ENCODE measurements at places on chromosomes 7 and 10.

- no peak for DNase-seq
Observed at GRCh38 chr10:59829024-59829423, 75.8 kb upstream of the MRLN start.

- DNase-seq = peak; percentile 73
Observed at GRCh38 chr7:128697302-128697905, 25.3 kb downstream of the GARIN1A start.

GRCh38 chr7:388023-388960, 98.3 kb downstream of the FOXL3 start:
- DNase-seq = no peak

- no peak for DNase-seq
Observed at GRCh38 chr10:44172883-44173607, 211.9 kb downstream of the CXCL12 start.

DNA sequence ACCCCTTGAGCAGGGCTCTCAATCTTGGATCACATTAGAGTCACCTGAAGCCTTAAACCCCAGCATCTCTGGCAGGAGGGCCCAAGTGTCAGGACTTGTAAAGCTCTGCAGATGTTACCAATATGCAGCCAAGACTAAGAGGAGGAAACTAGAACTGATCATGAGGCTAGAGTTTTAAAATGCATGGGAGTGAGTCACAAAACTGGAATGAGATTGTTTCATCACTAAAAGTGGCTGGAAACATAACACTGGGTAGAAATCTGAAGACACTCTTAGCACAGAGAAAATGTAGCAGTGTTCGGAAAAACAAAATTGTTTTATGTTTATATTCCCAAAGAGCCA, 63.3 kb upstream of the GHITM start:
- no peak for DNase-seq

GRCh38 chr7:69775231-69775771, 177.0 kb downstream of the AUTS2 start:
- no peak for DNase-seq

- no peak for DNase-seq
Observed at GRCh38 chr7:26233902-26234511, 32.5 kb downstream of the CBX3 start.

DNA sequence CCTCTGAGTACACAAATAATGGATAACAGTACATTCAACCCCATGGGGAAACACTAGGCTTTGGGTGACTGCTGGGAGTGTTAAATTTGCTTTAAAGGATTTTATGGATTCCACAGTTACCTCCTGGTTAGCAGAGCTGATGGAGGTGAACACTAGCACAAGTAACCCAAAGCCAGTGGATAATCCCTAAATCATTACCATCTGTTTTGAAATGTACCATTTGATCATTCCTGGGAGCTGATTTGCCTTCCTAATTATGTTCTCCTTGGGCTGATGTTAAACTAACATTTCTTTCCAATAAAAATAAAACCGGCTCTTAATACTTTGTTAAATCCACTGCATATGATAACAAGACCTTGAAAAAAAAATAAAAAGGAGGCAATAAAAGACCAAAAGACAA, 493.9 kb downstream of the PLXNA4 start:
- DNase-seq = no peak

- no peak for DNase-seq
Observed at GRCh38 chr10:60615541-60615940, 162.7 kb upstream of the CDK1 start.

DNA sequence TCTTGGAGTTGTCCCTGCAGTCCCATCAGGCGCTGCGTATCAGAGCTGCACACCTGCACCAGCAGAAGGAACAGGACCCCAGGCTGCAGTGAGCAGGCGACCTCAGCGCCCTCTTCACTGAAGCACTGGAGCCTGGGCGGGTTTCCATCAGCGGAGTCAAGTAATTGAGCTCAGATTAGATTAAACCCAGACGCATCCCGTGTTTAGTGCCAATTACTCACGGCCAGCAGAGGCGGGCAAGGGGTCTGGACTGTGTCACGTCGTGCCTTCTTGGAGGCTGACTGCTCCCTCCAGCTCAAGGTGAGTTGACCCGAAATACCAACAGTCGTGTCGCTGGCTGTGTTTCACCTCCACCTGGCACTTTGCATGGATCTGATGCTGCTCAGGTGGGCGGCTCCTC, 123.6 kb downstream of the CXCL12 start:
- no peak for DNase-seq

DNA sequence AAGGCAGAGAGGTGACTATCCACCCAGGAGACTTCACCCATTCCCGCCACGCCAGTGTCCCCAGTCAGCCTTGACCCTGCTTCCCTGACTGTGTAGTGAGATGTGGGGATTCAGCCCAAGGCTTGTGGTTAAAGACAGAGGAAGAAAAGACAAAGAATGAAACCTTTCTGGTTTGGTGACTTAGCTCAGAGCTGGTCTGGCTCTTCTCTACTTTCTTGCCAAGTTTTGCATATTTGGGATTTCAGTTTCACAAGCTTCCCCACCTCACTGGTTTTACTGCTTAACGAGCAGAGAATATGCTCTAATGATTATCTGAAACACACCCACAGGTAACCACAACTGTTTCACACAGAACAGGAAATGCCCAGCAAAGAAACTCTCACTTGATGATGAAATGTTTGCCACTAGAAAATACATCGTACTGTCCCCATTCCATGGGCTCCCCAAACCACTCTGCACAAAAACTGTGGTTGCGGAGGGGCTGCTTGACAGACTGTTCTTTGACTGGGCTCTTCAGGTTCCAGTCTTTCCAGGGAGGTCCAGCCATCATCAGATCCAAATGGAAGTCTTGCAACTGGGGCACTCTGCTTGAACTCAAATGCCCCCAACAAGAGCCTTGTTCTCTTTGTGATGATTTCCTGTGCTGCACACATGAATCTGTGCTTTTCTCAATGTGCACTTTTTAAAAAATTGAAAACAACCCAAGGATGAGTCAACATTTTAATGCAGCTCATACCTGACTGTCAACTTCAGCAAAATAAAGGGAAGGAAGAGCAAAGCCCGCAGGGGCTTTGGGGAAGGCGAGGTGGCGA, 95.5 kb downstream of the CTBP2 start:
- DNase-seq = peak; percentile 37

DNA sequence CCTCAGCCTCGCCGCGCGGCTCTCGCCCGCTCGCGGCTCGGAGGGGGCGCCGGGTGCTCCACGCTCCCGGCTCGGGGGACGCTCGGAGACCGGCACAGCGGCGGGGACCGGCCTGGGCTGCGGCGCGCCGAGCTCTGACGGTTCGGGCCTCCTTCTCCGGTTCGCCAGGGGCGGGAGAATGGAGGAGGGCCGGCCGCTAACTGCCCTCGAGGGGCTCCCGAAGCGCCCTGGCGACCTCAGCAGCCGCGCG, 232 bp upstream of the GRID1 start:
- no peak for DNase-seq

- DNase-seq = no peak
Observed at GRCh38 chr7:6238309-6238925, 34.0 kb downstream of the CYTH3 start.

DNA sequence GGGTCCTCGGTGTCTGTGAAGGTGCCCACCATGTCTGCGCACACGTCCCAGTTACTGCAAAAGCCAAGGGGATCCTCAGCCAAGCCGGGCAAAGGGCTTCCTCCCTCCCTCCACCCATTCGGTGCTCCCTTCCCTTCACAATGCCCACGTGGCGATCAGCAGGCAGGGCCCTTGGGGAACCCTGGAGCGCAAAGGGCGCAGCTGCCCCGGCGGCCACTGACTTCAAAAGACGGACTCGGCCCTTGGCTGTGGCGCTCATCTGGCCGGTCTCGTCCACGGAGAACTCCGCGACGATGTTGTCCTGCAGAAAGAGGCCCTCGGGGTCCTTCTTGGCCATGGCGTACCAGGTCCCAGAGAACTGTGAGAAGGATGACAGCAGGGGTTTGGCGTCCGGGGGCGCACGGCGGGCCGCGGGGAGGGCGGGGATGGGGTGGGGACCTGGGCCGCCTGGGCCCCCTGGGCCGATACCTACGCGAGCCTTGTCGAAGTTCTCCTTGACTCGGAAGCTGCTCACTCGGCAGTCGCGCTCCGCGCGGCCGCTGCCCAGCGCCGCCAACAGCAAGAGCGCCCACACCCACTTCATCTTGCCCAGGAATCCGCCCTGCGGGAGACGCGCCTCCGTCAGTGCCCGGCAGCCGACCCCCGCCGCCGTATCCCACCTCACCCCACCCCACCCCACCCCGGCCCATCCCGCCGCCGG, 439 bp downstream of the RBP4 start:
- DNase-seq = no peak

DNA sequence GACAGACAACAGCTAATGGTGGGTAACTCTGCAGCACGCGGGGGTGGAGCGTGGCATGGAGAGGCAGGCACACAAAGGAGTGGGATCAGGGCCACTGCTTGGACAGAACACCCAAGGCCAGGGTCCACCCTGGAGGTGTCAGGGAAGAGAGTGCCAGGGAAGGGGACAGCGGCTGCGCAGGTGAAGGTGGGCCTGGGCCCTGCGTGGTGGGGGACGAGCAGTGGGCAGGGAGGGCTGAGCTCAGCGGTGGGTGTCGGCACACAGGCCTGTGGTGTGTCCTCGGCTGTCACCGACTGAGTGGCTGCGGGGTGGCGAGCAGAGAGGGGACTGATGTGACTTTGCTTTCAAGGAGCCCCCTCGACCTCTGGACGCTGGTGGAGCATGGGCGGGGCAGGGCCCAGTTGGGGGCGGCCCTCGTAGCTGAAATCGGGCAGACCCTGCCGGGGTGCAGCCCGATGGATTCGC, 8.4 kb upstream of the SCART1 start:
- no peak for DNase-seq

GRCh38 chr10:74096777-74097176, 53.9 kb downstream of the AP3M1 start:
- DNase-seq = no peak

DNA sequence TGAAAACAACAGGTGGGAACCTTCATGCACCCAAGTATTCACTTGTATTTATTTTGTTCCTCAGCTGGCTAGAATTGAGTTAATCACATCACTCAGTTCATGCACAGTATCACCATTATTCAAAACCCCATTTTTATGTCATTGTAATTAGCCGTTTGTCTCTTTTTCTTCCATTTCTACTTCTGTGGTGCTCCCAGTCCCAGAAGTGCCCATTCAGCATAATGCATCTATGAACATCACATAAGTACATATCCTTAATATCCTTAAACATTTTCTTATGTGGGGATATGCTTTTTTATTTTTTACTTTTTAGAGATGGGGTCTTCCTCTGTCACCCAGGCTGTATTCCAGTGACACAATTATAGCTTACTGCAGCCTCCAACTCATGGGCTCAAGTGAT, 510.9 kb upstream of the MGMT start:
- no peak for DNase-seq

DNA sequence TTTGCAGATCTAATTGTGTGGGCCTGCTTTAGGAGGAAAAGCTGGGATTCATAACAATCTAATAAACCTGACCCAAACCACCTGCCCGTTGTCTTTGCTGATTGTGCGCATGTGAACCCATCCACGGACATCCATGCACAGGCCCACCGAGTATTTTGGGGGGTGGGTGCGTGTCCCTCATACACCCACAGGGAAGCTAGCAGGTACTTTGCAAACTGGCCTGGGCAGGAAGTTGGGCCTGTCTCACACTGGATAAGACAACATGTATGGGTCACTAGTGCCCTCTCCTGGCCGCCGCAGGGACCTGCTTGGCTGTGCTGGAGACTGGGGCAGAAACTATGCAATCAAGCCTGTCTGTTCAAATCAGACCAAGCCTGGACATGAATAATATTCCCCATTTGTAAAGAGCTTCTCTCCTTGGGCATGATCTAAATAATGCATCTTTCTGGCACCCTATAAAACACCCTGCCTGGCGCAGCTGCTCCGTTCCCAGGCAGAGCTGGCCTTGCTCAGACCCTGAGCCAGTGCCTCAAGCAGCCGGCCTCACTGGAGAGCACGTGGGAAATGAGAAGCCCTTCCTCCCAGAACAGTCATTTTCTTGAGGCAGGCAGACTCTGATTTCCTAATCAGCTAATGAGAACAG, 15.8 kb downstream of the ECHDC3 start:
- peak; percentile 87 for DNase-seq

- DNase-seq = no peak
Observed at GRCh38 chr10:68938117-68938516, 17.9 kb upstream of the DDX21 start.

- no peak for DNase-seq
Observed at GRCh38 chr10:128959746-128960145, 507.3 kb upstream of the MGMT start.

DNA sequence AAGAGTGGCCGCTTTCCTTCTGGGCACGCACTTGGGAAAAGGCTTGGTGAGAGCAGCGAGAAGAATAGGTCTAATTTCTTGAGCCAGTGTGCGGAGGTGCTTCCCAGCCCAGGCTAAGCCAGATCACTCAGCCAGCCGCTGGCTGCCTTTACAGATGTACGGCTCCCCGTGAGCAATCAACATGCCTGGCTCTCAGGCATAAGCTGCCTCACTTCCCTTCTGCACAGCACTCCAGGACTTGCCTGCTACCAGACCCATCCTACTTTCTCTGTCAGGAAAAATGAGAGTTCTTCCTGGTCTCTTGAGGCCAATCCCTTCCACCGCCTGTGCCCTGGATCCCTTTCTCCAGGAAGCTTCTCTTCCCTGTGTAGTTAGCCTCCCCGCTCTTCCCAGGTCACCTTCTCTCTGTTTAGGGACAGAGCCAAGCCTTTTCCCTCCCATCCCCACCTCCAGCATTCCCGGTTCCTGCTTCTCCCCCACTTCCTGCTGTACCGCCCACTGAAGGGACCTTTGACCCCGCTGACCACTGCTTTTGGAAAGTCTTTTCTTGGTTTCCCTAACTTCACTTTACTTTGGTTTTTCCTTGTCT, 1.1 kb upstream of the ACTR3C start:
- DNase-seq = no peak

- DNase-seq = no peak
Observed at GRCh38 chr10:14391342-14391741, 60.6 kb upstream of the FRMD4A start.

- DNase-seq = no peak
Observed at GRCh38 chr10:14500172-14500765, 169.5 kb upstream of the FRMD4A start.

DNA sequence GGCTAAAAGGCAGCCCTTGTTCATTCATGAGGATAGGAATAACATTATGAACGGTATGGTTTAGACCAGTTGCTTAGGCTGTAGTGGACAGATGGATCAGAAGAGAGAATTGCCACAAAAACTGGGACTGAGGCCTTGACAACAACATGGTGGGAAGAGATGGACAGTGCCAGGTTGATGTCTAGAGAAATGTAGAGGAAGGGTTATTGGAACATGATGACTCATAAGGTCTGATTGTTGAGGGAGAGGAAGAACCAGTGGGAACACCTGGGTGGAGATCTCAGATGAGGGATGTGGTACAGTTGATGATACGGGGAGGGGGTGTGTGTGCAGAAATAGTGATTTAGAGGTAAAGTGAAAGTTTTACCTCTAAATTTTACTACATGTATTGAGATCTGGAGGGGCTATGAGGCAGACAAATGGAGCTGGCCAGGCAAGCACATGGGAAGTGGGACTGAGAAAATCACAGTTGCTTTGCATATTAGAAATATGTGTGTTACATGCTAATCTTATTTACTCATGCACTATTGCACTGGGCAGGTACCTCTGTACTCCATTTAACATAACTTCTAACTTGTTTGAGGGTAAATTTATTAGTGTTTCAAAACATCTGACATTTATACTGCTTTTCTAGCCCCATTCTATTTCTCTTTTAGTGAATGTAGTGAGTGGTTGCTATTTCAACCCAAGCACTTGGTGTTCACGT, 65.6 kb downstream of the PLCE1 start:
- DNase-seq = no peak

- no peak for DNase-seq
Observed at GRCh38 chr7:116985575-116985974, 32.3 kb downstream of the ST7 start.

All from activated T-cell treated with anti-CD3 and anti-CD28 coated beads, Interleukin-2, amount 50 U/mL, for 24 hours (primary cell).